Stimulated activated CD4-positive, alpha-beta T cell treated with anti-CD3 and anti-CD28 coated beads, Interleukin-1b, Interleukin-23, amount 100 ng/mL, for 1 hour (primary cell): ENCODE measurements at places on chromosomes 11 and 22.
A peak's percentile ranks its signal among the peaks of the same experiment; 100 is the strongest.

DNA sequence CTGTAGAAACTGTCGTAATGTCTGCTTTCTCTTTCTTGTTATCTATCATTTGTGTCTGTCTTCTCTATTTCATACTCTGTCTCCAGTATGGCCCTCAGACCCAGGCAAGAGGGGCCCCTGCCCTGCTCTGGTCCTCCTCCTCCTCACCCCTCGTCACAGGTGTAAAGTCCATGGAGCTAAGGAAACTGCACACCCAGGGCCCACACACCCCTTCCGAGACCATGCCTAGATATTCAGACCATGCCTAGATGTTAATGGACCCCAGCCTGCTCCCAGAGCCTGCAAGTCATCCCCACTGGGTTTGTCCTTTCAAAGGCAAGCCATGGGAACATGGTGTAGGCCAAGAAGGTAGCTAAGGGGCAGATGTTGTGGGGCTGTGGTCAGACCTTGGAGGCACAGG lies 24.1 kb upstream of the ANO1 start:
- no peak for DNase-seq

DNA sequence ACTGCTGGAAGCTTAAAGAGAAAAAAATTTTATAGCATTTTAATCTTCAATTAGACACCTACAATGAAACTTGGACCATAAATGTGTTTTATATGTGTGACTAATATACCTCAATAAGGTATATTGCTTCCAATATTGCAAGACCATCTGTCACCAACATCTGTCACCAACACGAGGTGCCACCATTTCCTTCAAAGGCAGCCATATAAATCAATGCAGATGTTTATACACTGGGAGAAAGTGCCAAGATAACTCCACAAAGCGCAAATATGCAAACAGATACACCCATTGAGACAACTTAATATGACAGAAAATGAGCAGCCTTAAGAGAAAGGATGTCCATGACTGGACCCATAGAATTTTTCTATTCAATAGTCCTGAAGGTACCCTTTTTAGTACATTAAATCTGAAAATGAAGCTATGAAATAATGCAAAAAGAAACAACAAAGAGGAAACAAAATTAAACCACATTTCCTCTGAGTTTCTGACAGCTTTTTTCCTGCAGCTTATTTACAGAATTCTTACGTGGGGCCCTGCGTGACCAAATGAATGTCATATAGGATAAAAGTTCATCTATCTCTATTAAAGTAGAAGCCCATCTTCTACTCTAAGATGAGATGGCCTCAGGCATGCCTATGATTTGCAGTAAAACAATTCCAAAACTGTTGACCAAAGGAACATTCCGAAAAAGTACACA lies 12.5 kb downstream of the MPZL3 start:
- DNase-seq = no peak

GRCh38 chr11:44260081-44260480 lies 49.9 kb downstream of the ALX4 start:
- DNase-seq = no peak

DNA sequence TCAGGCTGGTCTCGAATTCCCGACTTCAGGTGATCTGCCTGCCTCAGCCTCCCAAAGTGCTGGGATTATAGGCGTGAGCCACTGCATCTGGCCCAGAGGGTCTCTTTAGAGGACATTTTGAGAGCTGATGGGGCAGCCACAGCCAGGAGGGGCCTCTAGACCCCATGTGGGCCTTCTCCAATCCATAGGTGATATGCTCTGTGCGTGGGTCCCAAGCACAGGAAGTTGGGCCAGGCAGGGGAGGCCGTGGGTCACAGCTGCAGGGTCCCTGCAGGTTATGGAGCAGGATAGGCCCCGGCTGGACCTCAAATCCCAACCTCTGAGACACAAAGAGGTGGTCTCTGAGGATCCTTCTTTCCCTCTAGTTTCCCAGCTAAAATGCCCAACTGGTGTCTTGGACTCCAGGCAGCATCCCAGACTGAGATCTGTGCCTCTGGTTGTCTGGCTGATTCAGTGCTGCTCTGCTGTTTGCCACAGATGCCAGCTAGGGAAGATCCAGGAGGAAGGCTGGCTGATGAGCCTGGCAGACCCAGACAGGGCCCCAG lies 1.5 kb downstream of the LRRC75B start:
- no peak for DNase-seq

DNA sequence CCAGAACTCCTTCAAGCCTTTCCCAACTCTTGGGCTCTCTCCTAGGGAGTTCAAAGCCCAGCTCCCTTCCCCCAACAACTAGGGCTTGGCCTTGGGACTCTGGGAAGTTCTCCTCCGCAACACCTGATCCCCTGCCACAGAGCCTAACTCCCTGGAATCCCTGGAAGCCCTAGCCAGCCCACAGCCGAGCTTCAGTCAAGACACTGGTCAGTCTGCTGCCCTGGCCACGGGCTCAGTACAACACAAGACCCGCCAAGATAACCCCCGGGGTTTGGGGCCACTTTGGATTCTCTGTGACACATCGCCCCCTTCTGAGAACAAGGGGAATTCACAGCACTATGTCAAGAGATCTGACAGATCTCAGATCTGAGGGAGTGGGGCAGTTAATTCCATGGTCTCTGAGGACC lies 58.3 kb downstream of the SLC22A12 start:
- DNase-seq = no peak

DNA sequence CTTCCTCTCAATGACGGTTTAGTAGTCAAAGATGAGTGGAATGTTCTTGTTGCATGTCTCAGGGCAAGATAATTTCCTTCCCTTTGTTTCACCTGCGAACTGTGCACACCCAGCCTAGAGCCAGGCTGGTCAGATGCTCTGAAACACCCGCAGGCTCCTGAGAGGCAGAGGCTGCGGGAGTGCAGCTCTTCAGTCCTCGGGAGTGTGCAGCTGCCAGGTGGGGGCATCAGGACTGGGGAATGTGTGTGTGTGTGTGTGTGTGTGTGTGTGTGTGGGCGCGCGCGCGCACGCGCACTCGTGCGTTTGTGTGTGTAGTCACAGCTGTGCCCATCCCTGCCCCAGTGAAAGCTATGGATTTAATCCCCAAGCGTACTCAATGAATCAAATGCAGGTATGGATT lies 136.2 kb upstream of the NTM start:
- no peak for DNase-seq

- DNase-seq = no peak
These were observed 104.6 kb downstream of the SIK3 start for GRCh38 chr11:116993599-116993998.

DNA sequence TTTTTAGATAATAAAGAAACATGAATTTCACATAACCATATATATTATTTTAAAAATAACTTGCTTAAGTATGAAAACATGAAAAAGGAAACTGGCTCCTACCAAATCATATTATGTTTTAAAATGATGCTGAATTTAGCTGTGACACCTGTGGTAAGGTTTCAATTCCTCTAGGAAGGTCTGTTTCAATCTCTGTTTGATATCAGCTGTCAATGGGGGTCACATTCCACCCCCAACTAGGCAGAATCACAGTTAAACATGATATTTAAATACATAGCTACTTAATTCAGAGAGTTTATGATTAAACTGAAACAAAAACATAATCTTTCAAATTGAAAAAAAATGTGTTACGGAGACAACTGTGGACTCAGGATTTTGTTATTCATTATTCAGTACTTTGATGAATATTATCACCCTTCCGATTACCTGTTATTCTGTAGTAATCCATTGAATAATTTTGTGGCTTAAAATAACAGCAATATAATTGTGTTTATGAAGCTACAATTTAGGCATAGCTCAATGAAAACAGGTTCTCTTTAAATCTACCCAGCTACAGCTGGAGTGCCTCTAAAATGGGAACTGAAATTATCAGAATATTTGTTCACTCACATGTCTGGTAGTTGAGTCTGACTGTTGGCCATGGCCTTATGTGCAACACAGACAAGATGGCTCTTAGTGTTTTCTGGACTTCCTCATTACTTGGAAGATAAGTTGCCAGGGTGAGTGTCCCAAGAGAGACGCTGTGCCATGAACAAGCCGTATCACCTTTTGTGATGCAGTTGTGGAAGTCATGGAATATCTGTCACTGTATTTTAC lies 244.6 kb upstream of the ANO3 start:
- no peak for DNase-seq

DNA sequence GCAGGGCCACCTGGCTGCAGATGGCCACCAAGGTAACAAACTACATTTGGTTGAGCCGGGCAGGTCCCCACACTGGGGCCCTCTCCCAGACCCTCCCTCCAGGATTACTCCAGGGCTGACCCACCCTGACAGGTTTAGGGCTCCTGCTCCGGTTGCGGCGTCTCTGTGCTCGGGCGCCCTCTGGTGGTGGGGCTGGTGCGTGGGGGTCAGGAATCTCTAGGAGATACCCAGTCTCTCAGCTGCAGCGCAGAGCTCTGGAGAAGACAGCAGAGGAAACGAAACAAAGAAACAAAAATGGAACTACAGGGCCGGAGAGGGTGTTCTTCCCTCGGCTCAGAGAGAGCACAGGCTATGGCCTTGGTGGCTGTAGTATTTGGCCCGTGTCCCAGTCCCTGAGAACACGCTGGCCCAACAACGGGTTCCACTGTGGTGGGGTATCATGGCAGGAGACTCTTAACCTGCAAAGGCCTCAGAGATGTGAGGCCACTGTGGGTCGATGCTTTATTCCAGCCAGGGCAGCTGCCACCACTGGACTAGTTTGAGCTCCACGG lies 2.4 kb downstream of the C11orf96 start:
- peak; percentile 54 for DNase-seq

- no peak for DNase-seq
These were observed 160.9 kb downstream of the IGLL1 start for GRCh38 chr22:23419171-23419570.

- no peak for DNase-seq
These were observed 146.2 kb downstream of the DBX1 start for GRCh38 chr11:20014067-20014402.
